ENCODE measurements at places on chromosomes 3 and 15.
A peak's percentile ranks its signal among the peaks of the same experiment; 100 is the strongest.

- no peak for DNase-seq
Observed at GRCh38 chr15:27466758-27467157, 495.8 kb downstream of the GABRG3 start.

DNA sequence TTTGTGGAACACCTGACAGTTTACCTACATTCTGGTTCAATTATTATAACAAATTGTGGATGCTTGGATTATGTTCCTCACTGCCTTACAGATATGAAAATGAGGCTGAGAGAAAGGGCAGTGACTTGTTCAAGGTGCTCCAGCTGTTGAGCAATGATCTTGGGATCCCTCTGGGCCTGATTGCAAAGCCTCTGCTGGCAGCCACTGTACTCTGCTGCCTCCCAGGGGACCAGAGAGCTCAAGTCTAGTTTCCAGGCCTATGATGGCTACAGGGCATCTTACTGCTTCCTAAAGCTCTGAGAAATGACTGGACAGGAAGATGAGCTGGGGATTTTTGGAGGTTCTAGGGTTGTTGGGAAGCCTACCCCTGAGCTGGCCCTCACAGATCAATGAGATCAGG is 2.3 kb upstream of the SHC4 start:
- no peak for DNase-seq

DNA sequence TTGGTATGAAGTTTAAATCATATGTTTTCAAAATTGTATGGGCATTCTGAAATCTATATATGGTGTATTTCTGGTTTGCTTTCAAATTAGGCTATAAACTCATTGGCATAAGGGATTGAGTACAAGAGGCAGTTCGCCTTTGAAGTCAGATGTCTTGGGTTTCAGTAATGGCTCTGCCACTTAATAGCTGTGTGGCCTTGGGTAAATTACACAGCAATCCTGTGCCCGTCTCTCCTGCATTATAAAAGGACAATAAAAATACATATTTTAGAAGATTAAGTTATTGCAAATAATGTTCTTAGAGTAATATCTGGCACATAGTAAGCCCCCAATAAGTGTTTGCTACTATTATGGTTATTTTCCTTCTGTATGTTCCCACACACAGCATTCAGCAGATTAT is 20.4 kb upstream of the STRIT1 start:
- DNase-seq, result no peak

GRCh38 chr3:170584585-170585007 is 1.3 kb downstream of the SLC7A14 start:
- peak; percentile 39 for DNase-seq

DNA sequence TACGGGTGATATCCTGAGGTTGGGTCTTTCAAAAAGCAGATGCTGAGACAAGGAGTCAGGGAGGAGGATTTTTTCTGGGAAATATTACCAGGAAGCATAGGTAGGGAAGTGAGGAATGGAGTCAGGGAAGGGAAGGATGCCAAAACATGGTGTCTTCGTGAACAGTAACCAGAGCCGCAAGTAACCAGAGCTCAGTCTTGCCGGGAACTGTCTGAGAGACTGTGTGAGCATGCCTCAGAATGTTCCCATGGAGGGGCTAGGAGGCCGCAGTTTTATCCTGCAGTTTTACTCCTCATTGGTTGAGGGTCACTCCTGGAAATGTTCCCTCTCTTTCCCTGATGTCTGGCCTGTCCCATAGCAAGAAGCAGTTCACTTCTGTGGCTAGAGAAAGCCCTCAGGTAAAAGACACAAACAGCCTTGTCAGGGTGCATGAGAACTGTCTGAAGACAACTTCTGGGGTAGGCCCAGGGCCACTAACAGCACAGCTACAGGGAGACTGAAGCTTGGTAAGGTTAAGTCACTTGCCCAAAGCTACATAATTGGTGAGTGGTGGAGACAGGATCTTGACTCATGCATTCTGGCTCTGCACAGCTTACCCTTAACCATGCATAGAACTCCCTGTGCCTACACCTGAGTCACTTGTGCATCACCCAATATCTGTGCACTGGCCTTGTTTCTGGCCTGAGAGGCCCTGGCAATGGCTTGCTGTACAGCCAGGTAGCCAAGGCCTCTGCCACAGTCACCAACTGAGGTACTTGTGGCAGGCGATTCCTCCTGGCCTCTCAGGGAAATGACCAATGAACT is 76.3 kb upstream of the FRMD4B start:
- DNase-seq, result no peak

GRCh38 chr3:101898039-101898438 is 48.7 kb downstream of the NFKBIZ start:
- DNase-seq, result no peak

DNA sequence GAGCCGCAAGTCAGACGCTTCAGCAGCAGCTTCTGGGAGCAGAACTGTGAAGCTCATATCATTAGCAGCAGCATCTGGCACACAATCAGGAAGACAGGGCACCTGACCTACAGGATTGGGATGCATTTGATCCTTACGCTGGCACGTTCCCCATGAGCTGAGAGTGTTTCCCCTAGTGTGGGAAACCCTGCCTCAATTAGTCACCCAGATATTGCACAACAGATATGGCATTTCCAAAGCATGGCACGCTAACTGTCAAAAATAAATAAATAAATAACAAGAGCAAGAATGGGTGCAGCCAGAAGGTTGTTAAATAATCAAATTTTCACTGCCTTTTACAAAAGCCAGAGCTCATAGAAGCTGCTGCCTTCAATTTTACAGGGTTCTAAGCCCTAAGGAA is 189.6 kb upstream of the THBS1 start:
- DNase-seq, result no peak

DNA sequence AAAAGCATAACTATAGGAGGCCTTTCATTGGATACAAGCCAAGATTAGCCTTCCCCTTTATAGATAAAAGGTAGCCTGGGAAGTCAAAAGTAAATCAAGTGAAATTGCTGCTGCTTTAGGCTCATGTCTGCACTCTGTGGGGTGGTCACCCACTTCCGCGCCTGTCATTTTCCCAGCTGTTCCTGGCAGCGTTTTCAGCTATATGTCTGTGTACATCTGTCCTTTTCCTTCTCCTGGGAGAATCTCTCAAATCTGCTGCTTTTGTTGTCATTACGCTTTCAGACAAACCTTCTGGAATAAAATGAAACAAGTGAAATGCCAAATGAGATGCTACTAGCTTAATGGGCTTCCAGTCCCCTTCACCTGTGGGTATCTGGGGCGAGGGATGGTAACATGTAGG is 211.8 kb downstream of the MCTP2 start:
- no peak for DNase-seq

- peak; percentile 43 for DNase-seq
Observed at GRCh38 chr3:73500321-73500720, 124.4 kb downstream of the PDZRN3 start.

GRCh38 chr3:13420045-13420830 is at the start of gene NUP210:
TSS of gene NUP210 (minus strand) at chr3:13420322. CDS start at chr3:13420226, 96 bp downstream.
- DNase-seq, result no peak

DNA sequence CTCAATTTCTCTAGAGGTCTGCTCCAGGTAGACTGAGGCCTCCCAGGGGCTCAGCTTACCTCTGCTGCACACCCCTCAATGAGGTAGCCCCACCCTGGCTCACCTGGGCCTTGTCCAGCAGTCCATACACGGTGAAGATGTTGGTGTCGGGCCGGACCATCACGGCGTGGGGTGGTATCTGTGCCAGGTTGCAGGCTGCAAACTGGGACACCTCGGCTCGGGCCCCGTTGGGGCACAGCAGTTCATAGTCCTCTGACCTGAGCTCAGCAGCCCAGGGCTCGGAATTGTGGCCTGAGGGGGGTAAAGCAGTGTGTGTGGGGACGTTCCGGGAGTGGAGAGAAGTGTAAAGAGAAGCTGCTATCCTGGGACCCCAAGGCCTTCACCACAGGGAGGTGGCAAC is 23.2 kb downstream of the MELTF start:
- no peak for DNase-seq

- no peak for DNase-seq
Observed at GRCh38 chr3:46130631-46131310, 77.3 kb downstream of the CCR1 start.

- no peak for DNase-seq
Observed at GRCh38 chr15:61315471-61315870, 86.4 kb upstream of the RORA start.

GRCh38 chr15:75197062-75197630 is 4.5 kb upstream of the C15orf39 start:
- DNase-seq, result no peak

- DNase-seq, result no peak
Observed at GRCh38 chr3:9686050-9686550, 17.5 kb upstream of the CPNE9 start.

- peak; percentile 70 for DNase-seq
Observed at GRCh38 chr3:64267721-64268604, 42.7 kb upstream of the PRICKLE2 start.

DNA sequence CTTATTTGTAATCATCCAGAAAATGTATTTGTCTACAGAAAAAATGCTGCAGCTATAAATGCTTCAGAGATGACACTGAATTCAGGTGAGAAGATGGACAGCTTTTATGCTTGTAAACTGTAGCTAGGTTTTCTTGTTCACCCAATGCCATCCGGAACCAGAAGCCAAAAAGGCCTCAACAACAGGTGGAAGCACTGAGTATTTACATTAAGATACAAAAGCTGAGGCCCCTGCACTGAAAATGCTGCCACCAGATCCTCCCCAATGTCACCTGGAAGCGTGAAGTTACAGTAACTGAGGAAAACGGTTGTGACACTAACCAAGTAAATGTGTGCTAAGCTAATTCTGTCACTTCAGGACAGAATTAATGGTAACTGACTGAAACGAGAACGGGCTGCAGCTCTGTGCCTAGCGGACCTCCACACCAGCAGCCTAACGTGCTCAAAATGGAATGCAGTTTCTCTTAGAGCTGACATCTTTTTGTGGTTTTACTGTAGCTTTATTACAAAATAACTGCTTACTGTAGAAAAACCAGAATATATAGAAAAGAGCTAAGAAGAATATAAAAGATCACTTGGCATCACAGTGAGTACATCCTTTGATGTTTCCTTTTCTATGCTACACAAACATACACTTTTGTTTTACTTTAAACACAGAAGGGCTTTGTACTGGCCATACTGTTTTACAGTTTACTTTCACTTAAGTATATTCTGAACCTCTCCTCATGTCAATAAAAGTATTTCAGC is 7.6 kb downstream of the CHSY1 start:
- peak; percentile 62 for DNase-seq

- no peak for DNase-seq
Observed at GRCh38 chr15:38424101-38424552, 29.8 kb upstream of the FAM98B start.

DNA sequence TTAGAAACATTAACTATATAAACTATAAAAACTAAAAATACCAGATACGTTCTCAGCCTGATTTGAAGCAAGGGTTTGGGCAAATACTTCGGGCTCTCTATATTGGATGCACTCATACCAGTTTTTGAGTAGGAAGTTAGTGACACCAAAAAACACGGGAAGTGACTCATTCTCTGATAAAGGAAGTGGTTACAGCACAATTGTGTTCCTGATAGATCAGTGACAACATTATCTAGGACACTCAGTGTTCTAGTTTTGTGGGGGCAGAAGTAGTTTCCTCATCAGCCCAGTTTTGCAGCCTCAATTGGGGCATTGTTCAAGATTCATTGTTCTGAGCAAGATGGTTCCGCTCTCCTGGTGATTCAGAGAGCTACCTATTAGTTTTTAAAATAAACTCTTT is 469.6 kb upstream of the DPPA4 start:
- peak; percentile 62 for DNase-seq

DNA sequence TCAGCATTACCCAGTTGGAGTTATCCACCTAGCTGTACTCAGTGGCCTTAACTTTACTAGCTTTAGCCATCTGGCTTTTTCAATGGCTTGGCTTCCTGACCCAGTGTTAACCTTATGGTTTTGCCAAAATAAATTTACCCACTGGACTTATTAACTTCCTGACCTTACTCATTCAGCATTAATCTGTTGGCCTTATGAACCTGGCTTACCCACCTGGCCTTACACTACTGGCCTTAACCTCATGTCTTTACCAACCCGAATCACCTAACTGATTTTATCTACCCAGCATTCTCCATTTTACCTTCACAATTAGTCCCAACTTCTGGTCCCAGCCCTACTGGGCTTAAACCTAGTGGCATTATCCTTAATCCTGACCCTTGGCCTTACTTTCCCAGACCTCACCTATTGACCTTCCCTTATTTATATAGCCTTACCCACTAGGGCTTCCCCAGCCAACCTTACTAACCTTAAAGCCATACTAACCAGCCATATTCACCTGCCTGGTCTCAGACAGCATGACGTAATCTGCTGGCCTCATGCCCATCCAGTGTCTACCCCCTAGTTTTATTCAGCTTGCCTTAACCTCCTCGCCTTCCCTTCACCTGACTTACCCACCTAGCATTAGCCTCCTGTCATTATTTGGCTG is 100.0 kb downstream of the IL12A start:
- DNase-seq, result no peak

DNA sequence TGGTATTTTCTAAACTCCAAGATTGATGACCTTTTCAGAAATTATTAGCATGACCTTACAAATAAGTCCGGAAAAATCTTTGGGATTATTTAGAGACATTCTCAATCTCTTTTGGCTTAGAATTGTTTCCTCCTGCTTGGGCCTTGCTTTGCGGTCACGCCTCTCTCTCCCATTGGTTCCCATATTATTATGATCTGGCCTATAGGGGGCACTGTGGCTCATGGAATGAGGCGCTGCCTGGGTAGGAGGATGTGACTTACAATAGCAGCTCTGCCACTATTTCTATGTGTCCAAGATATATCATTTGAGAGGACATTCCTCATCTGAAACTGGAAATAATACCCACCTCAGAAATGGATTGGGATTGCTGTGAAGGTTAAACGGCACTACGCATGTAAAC is 464.9 kb downstream of the MFSD1 start:
- DNase-seq, result no peak

DNA sequence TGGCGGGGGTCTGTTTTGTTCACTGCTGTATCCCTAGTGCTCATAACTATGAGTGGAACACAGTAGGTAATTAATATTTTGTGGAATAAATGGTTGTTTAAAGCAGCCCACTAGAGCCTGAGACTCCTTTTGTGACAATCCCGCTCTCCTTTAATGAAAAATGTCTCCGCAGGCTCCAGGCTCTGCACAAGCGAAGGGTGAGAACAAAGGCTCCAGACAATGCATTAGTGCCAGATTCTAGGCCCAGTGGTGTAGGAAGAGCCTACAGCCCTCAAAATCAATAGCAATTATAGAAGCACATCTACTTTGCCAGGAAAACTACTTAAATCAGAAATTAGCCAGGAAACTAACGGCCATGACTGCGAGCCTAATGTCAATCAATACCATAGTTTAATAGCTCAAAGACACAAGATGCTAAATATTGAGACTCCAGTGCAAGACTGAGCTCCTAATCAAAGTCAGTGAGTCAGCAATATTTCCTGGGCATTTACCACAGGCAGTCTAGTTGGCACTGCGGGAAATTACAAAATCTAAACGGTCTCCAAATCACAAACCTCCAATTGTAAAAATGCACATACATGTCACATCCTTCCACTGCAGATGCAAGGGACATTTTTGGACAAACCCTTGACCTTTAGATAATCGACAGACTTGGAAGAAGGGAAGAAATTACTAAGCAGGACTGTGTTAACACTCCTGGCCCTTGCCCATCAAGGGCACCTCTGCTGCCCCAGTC is 2.3 kb downstream of the ANXA2 start:
- no peak for DNase-seq

- DNase-seq, result peak; percentile 53
Observed at GRCh38 chr3:188154014-188154808, at the start of gene LPP. TSS of gene LPP (plus strand) at chr3:188154157. CDS start at chr3:188406121, 251,964 bp downstream.

GRCh38 chr15:66030650-66031049 is 161.4 kb downstream of the RAB11A start:
- no peak for DNase-seq
